Mesenteric fat pad (tissue), 1 donor: ENCODE measurements at places on chromosomes 2 and 18. TPM values are rescaled to one million over a fixed set of nuclear protein-coding genes. Genes with fewer than 3 reads are reported as not detected.

DNA sequence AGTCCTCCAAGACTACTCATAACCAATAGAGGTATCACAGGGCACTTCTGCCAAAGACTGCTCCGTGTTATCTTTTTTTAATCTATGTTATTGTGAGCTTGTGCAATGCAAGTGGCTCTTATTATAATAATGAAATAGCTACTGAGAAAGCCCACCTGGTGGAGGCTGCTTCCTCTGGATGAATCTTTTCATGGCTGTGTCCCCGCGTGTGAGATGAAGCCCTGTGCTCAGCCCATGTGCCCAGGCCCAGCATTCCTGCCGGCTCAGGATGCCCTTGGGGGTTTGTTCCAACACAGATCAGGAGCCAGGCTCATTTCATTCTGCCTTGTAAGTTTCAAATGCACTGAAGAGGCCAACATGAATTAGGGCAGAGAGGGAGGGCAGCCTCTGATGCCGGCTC lies 18.7 kb downstream of the APCDD1 start:
- DNase-seq: no peak

GRCh38 chr2:26509141-26509540 lies 31.2 kb upstream of the OTOF start:
- no peak for DNase-seq

DNA sequence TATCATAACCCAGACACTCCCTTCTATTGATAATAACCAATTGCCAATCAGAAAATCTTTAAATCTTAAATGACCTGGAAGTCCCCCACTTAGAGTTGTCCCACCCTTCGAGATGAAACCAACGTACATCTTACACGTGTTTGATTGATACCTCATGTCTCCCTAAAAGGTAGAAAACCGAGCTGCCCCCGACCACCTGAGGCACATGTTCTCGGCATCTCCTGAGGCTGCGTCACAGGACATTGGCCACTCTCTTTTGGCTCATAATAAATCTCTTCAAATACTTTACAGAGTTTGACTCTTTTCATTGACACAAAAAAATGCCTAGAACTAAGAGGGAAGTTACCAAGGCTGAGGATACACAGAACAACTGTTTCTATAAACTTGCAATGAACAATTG lies 190.0 kb downstream of the RTP5 start:
- DNase-seq: no peak

DNA sequence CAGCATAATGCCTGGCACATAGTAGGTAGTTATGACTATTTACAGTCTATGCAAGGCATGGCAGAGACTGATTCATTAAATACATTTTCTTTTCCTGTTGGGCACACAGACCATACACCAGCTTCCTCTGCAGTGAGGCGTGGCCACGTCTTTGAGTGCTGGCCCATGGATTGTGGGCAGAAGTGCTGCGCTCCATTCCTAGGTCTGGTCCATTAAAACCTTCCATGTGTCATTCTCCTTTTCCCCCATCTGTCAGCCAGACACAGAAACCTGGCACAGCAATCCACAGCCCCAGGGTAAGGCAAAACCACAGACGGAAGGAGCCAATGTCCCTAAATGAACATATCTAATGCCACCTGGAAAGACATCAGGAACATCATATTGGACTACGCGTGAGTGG lies 141.9 kb downstream of the TTC32 start:
- DNase-seq: no peak

DNA sequence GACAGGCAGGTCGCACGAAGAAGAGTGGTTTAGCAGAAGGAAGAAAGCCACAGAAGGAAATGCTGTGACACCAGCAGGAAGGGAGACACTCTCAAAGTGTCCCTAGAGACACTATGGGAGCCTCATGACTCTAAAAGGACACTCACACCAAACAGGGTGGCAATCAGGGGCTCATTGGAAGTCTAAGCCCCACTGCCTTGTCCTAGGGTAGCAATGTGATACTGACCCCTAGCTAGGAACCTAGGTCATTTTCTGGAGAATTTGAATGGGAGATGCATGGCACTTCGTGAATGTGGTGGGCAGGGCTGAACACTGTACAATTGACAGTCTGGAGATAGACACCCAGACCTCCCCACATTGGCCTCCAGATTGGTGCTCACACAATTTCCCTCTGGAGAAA lies 385.0 kb downstream of the EIPR1 start:
- no peak for DNase-seq

GRCh38 chr2:213007290-213007838 lies 144.0 kb downstream of the IKZF2 start:
- DNase-seq: no peak

DNA sequence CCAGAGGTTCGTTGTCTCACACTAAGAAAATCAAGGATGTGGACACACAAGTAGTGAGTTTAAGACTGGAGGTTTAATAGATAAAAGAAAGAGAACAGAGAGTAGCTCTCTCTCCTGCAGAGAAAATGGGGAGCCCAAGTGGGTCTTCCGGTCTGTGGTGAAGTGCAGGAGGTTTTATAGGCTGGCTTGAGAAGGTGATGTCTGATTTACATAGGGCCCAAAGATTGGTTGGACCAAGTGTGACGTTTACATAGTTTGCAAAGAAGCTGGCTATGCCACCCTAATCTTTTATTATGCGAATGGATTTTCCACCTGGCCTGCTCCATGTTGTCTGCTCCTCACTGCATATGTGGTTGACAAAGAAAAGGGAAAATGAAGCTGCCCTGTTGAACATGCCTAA lies 430.4 kb upstream of the TRIB2 start:
- DNase-seq: no peak

DNA sequence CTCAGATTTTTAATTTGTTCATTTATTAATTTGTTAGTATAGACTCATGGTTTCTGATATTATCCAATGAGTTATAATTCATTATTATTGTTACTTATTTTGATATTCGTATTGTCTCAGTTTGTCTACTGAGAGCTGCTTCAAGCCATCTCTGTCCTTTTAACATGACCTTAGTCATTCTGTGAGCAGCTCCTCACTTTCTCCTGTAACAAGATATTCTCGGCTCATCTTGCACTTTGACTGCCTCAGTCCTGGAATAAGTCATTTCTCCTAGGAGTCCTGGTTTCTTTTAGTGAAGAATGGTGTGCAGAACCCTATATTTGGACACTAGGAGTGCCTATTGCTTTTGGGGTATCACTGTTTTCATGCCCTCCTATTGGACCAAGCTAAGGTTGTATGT lies 13.2 kb downstream of the ASB1 start:
- DNase-seq: no peak

GRCh38 chr2:26585966-26586365 lies 55.2 kb downstream of the CIB4 start:
- peak; percentile 73 for DNase-seq

- DNase-seq: no peak
Measured at GRCh38 chr18:25314151-25314837, 37.7 kb downstream of the ZNF521 start.

GRCh38 chr2:217314021-217314460 lies 454.2 kb upstream of the TNP1 start:
- no peak for DNase-seq

DNA sequence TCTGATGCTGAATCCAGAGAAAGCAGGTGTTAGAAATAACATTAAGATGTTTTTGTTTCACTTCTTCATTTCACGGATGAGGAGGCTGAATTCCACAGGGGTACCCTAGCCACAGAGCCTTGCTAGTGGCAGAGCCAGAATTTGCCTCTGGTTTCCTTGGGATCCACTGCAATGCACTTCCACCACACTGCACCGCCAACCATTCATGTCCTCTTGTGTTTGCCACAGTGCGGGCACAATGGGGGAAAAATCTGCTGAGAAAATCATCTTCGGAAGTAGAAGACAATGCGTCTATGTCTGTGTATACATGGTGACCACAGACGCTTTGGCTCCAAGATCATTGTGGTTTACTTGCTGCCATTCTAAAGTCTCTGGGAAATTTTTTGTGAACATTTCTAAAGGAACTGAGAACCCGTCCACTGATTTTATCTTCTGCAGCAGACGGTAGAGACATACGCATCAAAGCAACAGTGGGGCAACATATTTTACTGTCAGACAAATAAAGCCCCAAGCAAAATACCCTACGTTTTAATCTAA lies 14.9 kb downstream of the ICOS start:
- no peak for DNase-seq

GRCh38 chr2:83471655-83472054 lies 987.4 kb downstream of the SUCLG1 start:
- no peak for DNase-seq

DNA sequence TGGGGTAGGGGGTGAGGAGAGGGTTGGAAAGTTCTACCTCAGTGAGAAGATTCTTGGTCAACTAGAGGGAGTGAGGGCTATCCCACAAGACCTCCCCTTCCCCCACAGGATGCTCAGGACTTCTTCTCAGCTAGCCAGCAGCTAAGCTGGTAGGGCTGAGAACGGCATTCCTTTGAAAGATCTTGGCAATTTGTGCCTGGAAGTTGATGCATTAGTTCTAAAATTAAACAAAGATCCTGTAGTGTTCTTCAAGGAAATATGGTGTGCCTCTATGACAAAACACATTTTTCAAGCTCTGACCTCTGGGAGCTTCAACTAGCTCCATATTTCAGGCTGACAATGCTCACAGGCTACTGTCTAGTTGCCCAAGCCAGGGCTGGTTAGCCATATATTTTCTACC lies 2.3 kb downstream of the LYPD1 start:
- no peak for DNase-seq

DNA sequence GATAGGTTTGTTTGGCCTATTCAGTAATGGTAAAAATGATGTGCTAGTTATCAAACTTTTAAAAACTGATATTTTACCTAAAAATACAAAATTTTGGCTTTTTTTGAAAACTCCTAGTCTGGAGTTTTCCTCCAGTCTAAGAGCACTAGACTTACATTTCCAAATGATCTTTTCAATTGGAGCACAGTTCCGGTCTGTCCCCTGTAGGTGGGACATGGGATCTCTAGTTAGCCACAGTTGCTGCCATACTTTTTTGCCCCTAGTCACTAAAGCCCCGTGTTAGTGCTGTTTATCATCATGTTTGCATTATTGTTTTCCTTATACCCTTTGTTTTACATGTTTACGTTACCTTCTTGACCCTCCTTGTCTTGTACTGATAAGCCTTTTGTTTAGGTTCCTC lies 52.4 kb downstream of the RELCH start:
- no peak for DNase-seq

- DNase-seq: no peak
Measured at GRCh38 chr18:23142251-23142929, 7.1 kb downstream of the CABLES1 start.

- no peak for DNase-seq
Measured at GRCh38 chr2:57549642-57550102, 496.9 kb upstream of the VRK2 start.

DNA sequence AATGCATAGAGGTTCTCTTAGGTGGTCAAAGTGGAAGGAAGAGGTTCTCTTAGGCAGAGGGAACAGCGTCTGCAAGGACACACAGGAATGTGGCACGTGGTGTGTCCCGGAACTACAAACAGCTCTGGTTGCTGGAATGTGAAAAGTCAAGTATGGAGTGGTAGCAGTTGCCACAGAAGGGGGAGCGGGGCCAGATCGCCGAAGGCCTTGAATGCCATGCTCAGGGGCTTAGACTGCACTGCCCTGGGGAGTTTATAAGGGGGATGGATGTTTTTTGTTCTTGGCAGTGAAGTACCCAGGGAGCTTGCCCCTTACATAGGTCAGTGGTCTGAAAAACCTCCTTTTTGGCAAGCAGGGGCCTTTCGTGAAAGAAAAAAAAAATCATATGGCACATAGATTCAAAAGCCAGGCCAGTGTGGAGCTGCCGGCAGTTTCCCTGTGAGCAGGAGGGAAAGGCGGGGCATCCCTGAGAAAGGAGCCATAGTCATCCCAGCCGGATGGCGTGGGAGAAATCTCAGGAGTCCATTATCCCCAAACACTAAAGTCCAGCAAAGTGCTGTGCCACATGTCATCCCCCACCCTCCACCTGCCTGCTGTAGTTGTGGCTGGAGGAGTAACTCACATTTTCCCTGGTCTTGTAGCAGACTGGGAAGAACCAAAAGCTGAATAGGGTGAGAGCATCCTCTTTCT lies 45.4 kb downstream of the GORASP2 start:
- no peak for DNase-seq

GRCh38 chr2:197674060-197674459 lies 1.3 kb downstream of the RFTN2 start:
- DNase-seq: no peak

GRCh38 chr2:144288438-144288837 lies 231.5 kb downstream of the ZEB2 start:
- no peak for DNase-seq

DNA sequence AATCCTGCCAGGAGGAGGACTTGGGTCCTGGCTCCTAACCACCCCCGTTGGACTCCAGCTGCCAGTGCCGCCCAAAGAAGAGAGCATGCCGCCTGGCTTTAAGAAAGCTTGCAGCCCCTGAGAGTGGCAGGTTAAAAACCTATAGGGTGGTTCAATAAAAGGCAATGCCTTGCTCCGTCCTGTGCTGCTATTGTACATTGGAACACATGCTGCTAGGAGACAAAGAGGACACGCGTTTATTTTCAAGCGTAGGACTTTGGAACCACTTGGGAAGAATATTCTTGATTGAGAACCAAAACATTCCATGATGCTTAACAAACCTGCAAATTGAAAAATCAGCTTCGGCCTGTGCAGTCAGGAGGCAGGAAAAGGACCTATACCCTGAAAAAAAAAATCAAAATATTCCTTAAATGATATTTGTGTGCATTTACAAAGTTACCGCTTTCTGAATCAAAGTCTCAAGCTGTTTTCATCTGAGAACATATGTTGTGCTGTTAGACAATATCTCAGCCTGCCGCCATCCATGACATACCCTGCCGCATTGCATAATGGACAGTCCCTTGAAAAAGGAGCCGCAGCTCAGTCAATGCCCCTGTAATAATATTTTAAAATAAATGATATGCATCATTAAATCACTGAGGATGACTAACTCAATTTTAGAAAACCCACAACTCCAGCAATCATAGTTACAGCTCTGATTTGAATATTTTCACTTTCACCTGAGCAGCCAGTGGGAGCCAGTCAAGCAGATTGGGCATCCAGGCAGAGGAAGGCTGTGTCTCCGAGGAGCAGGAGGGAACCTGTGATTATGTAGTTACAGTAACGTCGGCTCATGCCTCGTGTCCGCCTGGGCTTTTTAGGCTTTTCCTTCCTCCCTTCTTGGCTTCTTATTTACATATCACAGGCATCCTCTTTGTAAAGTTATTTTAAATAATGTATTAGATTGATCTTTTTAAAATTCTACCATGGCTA lies 805.6 kb upstream of the FANCL start:
- DNase-seq: no peak

The TBC1D8 gene
- 21.3 TPM for total RNA-seq

The MAP3K19 gene
- not detected for total RNA-seq

The FBLN7 gene
- 5.3 TPM for total RNA-seq

The CNDP1 gene
- total RNA-seq: not detected

The ZNF385B gene
- 0.39 TPM for total RNA-seq
